ENCODE measurements at places on chromosomes 7 and 10.

- no peak for DNase-seq
These were observed 61.5 kb downstream of the SLIT1 start for GRCh38 chr10:97124211-97124610.

DNA sequence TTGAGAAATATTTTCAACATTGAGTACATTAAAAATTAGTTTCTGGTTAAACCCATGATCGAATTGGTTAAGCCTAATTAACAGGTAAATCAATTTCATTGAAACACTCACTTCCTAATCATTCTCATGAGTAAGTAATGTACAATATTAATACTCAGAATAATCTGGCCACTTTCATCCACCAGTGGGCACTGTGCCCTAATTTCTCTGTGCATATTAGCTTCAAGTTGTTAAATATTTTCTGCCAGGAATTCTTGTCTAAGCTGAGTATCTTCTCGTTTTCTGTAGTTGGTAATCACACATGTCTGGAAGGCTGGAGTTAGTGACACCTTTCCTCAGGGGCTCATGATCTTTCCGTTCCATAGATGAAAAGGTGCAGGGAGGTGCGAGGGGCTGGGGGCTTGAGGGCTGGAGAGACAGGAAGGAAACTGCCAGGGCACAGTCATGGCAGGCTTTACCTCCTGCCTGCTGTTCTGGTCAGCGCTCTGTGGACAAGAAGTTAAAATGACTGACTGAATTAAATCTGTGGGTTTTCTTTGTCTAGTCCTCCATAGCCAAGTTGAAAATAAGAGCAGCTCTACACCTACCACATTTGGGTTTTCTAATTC is 71.9 kb downstream of the WIPF3 start:
- no peak for DNase-seq

- DNase-seq = no peak
These were observed 74.2 kb downstream of the SHH start for GRCh38 chr7:155738104-155738503.

DNA sequence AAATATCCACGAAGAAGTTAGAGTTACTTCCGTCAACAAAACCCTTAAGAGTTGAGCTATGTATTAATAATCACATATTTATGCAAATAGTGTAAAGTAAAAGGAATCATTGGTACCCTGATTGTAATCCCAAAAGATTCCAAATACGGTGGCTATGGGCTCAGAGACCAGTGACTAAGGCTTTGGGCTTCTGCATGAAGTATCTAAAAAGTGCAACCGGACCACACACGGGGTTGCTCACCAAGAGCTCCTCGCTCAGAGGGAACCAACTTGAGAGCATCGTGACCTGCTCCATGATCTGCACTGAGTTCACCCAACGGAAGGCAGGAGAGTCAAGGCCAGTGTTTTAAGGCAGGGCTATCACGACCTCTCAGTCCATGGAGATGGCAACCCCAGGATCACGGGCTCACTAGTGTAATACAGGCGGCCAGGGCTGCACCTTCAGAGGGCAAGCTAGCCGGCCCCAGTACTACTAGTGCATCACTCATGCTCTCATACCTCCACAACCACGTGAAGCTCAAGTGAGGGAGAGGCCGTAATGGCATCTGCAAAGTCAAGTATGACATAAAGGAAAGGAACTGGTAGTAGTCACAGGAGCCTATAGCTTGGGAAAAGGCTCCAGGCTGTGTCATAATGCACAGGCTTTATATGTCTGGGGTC is 77.1 kb upstream of the CAMK2B start:
- DNase-seq = no peak

GRCh38 chr7:105462765-105463420 is 59.2 kb downstream of the PUS7 start:
- no peak for DNase-seq
